NCI-H82 (cell line): ENCODE measurements at places on chromosomes 2 and 18.

DNA sequence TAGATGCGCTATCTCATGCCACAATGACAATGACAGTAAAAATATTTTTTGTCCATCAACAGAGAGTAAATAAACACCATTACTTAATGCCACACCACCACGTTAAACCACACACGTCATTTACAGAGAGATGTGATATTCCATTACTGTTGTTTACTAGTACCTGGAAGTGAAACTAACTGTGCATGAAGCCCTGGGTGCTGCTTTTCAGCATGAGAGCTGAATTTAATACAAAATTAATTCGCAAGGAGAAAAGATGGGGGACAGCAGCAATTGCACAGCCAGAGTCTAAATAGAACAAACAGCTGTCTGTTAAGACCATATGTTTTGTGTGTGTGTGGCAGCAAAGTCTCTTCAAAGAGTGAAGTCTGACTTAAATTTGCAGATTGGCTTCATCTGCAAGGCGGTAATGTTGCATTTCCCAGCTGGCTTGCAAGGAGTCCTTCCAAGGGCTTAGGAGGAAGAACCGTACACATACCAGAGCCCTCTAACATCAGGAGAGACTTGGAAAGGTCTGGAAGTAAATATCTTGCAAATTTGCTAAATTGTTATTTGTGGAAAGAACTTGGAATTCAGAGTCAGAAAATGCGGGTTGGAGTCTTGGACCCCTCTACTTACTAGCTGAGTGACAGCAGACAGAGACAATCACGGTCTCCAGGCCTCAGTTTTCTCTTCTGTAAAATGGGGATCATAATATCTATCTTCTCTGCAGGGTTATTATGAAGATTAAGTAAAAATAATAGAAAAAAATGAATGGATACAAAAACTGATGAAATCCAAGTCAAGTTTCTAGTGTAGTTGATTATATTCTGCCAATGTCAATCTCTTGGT, 127.6 kb downstream of the ALPK2 start:
- DNase-seq: no peak

- peak; percentile 83 for DNase-seq
These were observed 5.6 kb upstream of the GPR17 start for GRCh38 chr2:127640082-127641072.

- DNase-seq: peak; percentile 20
These were observed 25.6 kb upstream of the PRLH start for GRCh38 chr2:237540823-237541222.

DNA sequence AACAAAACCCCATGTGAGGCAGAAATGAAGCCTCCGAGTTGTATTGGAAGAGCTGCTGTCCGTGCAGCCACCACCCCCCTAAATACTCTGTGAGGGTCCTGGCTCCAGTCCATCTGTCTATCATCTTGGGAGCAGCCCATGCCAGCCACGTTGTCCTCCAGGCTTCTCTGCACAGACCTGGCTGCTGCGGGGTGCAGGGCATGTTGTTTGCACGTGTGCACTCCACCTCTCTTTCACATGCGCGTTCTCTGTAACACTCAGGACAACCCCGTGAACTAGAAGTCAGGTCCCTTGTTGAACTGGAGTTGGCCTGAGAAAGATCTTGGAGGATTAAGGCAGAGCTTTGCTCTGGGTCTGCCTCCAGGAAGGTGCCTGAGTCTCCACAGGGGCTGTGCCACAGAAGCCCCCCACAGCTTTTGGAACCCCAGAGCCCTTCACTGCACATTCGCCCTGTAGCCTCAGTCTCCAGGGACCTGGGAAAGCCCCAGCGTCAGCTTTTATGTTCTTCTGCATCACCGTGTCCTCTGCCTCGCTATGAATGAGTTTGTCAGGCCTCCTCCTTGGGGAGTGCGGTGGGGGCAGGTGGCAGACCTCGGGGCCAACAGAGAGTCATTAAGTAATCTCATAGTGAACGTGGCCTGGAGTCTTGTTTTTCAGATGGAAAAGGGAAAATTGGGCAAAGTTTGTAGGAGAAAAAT, 16.6 kb downstream of the RTP5 start:
- DNase-seq: peak; percentile 87

- no peak for DNase-seq
These were observed 288.2 kb upstream of the ST6GAL2 start for GRCh38 chr2:107174171-107174570.

GRCh38 chr18:77102259-77103040, 30.1 kb downstream of the MBP start:
- DNase-seq: no peak

DNA sequence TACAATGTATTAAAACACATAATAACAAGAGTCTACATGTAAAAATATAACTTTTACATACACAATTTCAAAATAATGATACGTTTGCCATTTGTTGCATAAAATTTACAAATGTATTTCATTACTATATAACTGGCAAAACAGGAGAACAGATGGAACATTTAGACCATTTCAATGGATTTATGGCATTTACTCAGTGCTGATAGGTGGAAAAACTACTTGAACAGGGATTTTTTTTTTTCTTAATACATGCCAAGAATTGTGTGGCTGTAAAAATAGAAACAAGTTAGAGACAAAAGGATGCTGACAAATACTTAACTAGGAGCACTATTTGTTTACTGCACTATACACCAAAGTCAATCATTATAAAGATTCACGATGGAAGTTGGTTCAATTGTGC, 266.8 kb upstream of the CCDC68 start:
- no peak for DNase-seq

- no peak for DNase-seq
These were observed 31.8 kb upstream of the TNFAIP6 start for GRCh38 chr2:151325581-151326095.

- no peak for DNase-seq
These were observed 1.4 kb downstream of the AAK1 start for GRCh38 chr2:69641887-69642708.

GRCh38 chr18:62982600-62983251, 267.4 kb downstream of the PHLPP1 start:
- peak; percentile 70 for DNase-seq

- DNase-seq: no peak
These were observed 46.1 kb upstream of the THOC1 start for GRCh38 chr18:313931-314330.

DNA sequence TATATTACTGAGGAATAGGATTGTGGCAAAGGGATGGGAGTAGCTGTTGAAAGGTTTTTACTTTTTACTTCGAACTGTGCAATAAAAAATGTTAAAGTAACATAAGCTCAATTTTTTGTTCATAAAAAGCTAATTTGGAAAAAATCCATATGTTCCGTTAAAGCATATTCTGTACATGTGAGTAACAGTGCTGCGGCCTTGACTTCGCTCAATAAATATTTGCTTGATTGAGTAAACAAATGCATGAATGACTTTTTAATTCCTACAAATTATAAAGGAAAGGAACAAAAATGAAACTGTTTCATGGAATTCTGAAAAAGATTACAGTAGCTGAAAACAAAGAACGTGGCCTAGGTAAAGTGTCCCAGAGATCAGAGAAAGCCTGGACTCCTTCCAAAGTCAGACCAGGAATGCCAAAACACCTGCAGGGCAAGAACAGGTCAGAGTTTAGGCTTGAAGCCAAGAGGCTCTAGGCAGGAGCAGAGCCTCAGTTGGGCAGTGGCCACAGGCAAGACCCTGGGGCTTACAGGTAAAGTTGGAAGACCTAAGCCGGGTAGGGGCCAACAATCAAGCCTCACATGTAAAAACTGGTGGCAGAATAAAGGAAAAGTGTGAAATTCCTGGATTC, 44.3 kb upstream of the FIGN start:
- no peak for DNase-seq

- no peak for DNase-seq
These were observed 44.2 kb upstream of the SPTBN1 start for GRCh38 chr2:54411801-54412354.

DNA sequence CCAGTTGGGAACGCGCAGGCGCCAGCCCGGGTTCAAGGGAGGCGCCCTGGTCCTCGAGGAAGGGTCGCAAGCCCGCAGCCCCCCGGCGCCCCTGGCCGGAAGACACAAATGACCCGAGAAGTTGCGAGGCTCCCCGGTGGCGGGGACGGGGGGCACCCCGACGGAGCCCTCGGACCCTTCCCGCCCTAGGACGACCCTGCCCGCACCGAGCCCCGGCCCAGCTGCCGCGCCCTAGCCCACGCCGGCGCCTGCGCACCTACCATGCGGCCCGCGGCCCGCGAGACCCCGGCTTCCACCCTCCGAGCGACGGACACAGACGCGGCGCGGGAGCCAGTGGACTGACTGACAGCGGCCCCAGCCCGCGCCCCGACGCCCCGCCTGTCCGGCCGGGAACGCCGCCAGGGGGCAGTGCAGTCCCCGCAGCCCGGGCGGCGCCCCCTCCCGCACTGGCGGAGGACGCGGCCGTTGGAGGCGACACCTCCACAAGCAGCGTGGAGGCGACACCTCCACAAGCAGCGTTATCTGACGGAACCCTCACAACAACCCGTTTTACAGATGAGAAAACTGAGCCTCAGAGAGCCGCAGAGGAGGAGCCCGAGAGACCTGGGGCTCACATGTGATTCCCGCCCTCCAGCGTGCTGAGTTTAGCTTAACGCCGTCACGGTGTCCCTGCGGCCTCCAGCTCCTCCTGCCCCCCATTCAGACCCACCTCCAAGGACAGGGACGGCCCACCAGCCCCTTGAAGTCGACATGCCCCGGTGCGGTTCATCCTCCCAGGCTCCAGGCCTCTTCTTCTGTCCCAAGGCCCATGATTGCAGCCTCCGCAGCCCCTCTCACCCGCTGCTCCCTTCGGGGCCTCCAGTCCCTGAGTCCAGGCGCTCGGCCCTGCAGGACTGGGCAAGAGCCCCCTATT, at the start of gene NMUR1:
Gene NMUR1, minus strand, starts transcription at position 347 of the 913 bp plus-strand sequence. Its CDS starts 84 bp downstream, at position 263.
- DNase-seq: peak; percentile 77

- no peak for DNase-seq
These were observed 365.0 kb downstream of the HRH4 start for GRCh38 chr18:24825397-24825796.

GRCh38 chr18:7038330-7038851, 79.2 kb downstream of the LAMA1 start:
- DNase-seq: peak; percentile 83

DNA sequence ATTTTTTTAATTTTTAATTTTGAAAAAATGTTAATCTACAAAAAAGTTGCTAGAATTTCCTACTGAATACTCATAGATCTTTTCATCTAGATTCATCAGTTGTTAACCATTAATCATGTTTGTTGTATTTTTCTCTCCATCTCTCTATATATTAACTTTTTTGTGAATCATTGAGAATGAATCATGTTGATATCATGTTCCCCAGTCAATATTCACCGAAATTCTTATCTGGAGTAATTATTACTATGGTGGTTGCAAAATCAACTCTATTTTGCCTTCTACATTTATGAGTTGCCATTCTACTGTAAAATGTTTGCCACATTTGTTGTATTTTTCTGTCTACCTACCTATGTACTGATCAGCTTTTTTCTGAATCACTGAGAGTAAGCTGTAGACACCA, 154.0 kb downstream of the SPP2 start:
- DNase-seq: no peak

GRCh38 chr18:25066516-25066915, 285.4 kb downstream of the ZNF521 start:
- DNase-seq: no peak

DNA sequence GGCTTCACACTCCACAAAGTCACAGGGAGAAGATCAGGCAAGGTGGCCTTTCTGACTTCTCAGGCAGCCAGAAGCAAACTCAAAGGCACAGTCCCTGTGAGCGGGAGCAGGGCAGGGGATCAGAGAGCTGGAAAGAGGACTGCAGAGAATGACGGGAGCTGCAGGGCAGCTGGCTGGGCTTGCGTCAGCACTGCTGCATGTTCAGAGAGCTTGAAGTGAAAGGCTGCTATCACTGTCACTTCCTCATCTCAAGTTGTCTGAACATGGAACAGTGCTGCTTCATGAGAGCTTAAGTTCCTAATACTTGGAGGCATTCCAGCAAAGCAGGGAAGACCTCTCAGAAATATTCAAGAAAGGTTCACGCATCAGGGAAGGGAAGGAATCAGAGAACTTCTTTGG, 20.4 kb downstream of the TGFBRAP1 start:
- DNase-seq: no peak

DNA sequence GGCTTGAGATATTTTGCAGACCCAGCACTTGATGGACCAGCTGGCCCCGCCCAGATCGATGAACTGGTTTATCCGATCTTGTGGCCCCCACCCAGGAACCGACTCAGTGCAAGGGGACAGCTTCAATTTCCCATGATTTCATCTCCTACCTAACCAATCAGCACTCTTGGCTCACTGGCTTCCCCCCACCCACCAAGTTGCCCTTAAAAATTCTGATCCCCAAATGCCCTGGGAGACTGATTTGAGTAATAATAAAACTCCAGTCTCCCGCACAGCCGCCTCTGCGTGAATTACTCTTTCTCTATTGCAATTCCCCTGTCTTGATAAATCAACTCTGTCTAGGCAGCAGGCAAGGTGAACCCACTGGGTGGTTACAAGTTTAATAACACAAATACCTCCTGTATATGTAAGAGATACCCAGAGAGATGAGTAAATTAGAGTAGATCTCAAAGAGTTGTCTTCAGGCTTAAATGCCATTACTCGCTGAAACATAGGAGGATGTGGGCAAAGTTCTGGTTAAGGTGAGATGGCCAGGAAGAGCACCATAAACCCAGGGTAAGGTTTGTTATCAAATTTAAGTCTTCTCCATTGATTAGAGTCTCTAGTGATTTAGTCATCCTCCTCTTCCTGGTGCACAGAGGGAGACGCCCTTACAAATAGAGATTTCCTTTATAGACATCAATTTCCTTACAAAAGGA, 222.8 kb downstream of the ARL4C start:
- DNase-seq: no peak

- DNase-seq: no peak
These were observed 394.2 kb downstream of the CLIP4 start for GRCh38 chr2:29509397-29509796.

- DNase-seq: peak; percentile 58
These were observed 65.3 kb downstream of the WDR75 start for GRCh38 chr2:189506514-189506976.

DNA sequence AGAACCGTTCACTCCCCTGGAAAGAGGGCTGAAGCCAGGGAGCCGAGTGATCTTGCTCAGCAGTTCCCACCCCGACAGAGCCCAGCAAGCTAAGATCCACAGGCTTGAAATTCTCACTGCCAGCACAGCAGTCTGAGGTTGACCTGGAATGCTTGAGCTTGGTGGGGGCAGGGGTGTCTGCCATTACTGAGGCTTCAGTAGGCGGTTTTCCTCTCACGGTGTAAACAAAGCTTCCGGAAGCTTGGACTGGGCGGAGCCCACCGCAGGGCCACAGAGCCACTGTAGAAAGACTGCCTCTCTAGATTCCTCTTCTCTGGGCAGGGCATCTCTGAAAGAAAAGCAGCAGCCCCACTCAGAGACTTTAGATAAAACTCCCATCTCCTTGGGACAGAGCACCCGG, 180.8 kb downstream of the WDR7 start:
- DNase-seq: no peak

DNA sequence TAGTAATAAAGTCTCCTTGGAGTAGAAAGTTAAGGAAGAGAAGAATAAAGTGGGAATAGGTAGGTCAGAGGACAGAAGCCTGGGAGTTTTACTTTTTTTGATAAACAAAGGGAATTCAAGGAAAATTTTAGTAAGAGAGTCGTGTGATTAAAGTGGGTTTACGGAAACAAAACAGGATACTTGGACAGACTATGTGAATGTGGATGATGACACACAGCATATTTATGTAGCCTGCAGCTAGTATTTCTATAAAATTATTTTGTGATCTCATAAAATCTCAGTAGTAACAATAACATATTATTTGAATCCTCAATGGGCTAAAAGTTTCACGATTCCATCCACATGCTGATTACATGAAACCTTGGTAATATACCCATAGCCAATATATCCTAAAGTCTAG, 450.7 kb upstream of the PIK3C3 start:
- no peak for DNase-seq
